ENCODE measurements at places on chromosomes 6 and 20.

DNA sequence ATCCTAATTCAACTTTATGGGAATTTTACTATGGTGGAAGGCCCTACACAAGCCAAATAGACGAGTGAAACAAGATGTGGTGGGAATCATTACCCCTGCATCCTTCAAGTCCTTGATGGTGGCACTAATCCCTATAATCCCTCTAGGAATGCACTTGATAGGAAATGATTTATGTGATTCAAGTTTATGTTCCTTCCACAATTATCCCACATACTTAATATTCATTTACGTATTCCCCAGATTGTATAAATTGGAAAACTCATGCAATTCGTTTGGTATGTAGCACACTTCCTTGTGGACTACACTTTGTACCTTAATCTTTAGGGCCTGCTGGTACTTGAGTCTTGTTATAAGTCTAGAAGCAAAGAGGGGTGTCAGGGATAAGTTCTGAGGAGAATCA lies 40.8 kb downstream of the PKIB start:
- DNase-seq = no peak

DNA sequence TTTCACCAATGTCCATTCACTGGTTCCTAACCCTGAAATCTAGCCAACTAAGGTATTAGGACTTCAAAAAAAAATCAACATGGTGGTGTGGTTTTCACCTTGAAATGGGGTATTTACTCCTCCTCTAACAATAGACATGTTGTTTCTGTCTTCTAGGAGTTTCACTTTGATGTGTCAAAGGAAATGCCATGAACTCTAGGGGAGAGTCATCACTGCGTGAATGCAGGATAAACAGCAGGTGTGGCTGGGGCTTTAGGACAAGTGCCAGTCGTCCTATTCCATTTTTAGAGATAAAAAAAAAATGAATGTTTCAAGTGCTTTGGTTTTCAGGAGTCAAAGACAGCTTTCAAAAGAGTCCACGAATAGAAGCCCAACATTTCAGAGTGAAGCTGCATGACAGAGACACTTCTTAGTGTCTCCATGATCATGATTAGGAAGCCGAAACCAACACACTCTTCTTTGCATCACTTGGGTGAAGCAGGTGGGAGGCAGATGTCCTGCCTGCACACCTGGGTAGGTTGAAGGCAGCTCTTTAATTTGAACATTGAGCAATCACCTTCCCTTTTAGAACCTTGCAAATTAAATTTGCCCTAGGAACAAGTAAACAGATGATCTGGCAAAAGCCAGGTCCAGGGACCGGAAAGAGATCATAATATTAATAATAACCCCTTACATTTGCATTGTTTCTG lies 328.5 kb upstream of the PRDM1 start:
- DNase-seq = no peak

DNA sequence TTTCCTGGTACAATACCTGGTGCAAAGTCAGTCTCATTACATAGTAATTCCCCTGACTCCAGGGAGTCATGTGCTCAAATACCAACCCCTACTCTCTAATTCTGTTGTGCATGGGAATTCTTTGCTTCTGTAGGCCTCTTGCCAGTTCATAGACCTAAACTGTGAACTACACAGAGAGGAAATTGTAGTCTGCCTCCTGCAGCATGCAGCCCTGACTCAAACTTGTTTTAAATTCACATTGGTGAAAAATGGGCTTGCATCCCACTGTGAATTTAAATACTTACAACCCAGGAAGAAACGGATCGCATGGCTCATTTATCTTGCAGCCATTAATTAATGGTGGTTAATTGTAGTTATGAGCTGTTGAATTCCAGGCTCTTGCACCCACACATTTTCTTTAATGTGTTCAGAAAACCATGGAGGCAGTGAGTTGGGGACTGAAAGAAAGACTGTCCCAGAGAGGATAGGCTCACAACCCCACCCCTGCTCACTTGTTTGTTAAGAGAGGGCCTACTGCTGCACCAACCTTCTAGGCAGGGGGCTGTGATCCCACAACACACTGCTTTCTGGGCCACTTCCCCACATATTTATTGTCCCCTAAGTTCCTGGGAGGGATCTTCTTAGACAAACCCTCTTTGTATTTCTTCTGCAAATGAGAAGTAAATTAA lies 579.1 kb downstream of the DHX35 start:
- DNase-seq = no peak

DNA sequence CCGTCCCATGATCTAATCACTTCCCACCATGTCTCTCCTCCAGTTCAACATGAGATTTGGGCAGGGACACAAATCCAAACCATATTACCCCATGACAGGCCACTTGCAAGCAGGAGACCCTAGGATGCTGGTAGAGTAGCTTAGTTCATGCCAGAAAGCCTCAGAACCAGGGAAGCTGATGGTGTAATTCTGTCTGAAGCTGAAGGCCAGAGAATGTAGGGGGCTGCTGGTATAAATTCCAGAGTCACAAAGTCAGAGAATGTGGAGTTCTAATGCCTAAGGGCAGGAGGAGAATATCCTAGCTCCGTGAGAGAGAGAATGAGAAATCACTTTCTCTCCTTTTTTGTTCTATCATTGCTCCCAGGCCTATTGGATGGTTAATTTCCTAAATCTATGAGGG lies 90.3 kb upstream of the IMPG1 start:
- no peak for DNase-seq

- no peak for DNase-seq
Measured at GRCh38 chr6:11353921-11354389, 121.5 kb upstream of the NEDD9 start.

DNA sequence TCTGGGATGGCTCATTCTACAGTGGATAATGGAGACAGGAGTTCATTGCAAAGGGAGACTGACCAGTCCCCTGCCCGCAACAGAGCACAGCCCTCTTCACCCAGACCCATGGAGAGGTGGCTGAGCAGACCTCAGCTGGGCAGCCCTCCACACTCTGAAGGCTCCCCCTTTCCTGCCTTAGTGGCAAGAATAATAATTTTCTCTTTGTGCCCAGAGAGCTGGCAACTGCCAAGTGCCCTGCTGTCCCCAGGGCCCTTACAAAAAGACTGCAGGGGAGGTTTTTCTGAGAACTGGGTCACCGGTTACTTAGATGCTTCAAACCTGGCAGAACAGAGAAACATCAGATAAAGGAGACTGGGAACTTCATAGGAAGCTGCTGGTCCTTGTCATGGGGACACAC lies 35.4 kb upstream of the ZNFX1 start:
- no peak for DNase-seq

DNA sequence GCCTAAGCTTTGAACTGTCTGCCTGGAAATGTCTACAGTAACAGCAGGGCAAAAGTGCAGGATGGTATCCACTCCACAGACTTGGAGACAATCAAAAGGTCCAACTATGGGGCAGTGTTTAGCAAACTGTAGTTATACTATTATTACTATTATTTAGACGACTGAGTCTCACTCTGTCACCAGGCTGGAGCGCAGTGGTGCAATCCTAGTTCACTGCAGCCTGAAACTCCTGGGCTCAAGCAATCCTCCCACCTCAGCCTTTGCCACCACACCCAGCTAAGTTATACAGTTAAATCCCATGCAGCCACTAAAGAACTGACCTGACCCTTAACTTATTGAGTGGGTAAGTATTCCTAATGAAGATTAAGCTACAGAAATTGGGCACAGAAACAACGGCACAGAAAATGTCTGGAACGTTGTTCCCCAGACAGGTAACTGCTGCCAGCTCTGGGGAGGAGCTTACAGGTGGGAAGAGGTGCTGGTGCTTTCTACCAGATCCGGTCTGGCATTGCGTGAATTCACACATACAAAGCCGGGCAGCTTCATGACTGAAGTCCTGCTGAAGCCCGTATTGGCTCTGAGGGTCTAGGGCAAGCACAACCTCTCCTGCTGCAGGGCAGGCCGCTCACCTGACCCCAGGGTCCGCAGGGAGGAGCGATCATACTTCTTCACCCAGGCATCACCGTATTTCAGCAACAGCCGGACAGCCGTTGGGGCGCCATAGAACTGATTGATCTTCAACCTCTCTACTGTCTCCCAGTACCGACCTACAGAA lies 27.0 kb upstream of the APMAP start:
- DNase-seq = no peak

DNA sequence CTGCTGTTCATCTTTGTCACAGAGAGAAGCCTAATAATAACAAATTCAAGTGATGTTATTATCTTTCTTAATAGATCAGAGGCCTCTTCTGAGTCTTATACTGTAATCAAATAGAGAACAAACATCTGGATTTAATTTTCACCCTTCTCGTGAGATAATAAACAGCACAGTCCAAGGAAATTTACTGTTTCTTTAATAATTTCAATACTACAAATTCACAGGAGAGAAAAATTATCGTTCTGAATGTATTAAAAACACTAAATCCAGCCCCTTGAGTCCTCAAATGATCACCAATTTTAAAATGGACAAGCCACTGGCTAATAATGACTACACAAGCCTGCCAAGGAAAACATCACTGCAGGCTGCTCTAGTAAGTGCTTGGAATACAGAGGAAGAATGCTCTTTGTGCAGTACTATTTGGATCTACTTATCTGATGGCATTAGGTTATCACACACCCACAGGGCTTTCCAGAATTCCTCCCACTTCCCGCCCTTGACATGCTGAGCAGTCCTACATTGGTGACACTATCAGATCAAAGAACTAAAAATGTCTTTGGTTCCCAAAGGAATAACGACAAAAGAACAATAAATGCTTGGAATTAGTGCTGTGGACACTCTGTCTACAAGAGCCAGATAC lies 38.1 kb downstream of the SYNE1 start:
- no peak for DNase-seq

- DNase-seq = no peak
Measured at GRCh38 chr6:152863618-152864326, 113.2 kb downstream of the VIP start.

DNA sequence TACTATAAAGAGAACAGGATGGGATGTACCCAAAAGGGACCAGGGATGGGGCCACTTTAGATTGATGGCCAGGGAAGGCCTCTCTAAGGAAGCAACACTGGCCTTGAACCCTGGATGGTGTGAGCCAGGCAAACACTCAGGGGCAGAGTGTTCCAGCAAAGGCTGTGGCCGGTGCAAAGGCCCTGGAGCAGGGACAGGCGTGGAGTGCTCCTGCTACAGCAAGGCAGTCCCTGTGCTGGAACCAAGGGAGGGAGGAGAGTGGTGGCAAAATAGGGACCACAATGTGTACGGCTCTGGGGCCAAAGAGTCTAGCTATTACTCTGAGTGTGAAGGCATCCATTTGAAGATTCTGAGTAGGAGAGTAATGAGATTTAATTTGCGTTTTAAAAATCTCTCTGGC lies 131.6 kb downstream of the BMP7 start:
- DNase-seq = no peak

DNA sequence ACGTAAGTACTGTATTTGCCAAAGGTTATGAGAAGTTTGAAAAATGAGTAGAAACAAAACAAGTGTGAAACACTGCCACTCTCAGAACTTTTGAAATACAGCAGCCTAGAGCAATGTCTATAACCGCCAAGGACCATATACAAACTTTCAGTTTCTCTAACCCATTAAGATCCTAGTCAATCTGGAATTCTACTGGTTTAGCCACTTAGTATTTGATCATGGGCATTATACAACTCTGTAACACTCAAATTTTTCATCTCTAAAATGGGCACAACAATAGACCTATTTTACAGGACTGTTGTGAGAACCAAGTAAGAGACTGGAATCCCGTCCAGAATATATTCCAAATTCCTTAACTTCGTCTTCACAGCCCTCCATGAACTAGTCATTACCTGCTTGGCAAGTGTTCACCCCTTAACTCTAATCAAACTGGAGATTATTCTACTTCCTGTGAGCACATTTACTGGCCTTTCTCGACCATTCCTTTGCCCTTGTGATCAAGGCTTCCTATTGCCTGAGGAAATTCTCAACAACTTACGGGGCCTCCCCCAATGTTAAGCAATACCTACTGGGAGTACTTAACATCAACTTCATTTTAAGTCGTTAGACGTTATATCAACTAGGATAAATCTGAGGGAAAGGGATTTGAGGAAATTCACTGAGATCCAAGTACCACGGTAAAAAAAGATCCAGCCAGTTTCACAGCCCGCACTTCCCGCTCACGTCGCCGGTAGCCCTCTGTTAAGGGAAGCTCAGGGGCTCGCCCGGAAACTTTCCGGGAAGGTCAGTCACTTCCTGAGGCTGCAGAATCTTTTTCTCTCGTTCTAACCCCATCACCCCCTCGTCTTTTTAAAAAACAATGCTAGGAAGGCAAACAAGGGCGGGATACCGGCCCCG lies 1.1 kb downstream of the EIF2S2 start:
- no peak for DNase-seq

GRCh38 chr6:39792540-39793450 lies 619 bp downstream of the DAAM2 start:
- DNase-seq = no peak

GRCh38 chr20:48831718-48832404 lies 4.1 kb upstream of the PREX1 start:
- peak; percentile 73 for DNase-seq

DNA sequence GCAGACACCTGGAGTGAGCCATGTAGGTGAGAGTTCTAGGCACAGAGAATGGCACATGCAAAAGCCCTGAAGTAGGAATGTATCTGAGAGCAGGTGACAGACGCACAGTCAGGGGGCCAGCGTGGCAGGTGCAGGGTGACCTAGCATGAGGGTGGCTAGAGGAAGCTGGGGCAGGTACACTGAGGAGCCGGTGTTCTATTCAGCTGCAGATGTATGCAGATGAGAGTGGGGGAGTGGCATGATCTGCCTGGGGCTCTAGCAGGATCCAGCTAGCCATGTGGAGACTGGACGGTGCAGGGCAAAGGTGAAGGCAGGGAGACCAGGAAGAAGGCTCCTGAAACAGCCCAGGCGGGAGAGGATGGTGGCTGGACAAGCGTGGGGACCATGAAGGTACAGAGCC lies 10.7 kb downstream of the PEDS1 start:
- DNase-seq = no peak

DNA sequence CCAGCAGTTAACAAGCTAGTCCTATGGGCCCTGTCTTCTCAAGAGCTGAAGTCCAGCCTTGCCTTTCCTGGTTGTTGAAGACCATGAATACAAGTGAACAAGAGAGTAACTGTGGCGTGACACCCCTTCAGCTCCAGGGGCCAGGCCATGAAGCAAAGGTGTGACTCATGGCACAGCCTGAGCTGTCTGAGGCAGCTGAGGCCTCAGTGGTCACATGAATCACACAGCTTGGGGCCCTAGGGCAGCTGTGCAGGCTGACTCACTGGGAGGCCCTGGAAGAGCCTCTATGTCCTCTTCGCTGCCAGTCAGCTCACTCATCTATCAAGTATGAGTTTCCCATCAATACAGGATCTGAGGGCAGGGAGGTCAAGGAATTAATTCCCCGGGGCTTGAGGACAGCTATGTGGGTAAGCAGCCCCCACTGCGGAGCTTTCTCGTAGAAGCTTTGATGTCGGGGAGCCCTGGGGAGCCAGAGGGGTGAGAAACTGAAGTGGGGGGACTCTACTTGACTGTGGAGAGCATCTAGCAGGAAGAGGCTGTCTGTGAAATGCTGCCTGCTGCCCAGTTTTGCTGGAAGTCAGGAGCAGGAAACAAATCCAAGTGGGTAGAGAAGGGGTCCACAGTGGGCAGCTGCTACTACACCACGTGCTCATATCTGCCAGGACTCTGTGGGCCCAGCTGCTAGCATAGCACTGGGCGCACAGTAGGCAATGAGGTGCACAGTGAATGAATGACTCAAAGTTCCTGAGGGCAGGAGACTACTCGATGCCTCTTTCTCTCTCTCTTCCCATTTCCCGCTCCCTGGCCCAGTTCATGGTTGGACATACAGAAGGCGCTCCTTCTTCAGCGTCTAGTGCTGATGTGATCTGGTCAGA lies 13.7 kb upstream of the FAM83C start:
- peak; percentile 97 for DNase-seq

GRCh38 chr6:113978084-113978675 lies 7.2 kb upstream of the HDAC2 start:
- no peak for DNase-seq
